Activated CD8-positive, alpha-beta memory T cell treated with anti-CD3 and anti-CD28 coated beads for 1 hour (primary cell): ENCODE measurements at places on chromosomes 5 and 9.

DNA sequence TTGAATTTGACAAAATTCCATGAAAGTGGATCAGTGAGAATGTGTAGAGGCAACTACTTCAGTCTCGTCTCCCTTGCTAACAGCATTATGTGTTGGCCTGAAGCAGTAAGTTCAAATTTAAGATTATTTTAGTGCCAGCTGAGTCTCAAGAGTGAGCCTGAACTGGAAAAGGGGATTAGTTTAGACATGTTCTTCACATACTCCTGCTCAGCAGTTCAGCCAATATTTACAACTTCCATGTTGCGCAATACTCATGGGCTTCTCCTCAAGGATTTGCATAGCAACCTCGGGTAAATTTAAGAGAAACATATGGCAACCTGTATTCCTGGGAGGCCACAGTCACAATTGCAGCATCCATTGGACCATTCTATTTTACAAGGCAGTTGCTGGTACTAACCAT is 553.8 kb downstream of the PTPRD start:
- DNase-seq: no peak

- no peak for DNase-seq
These were observed 16.3 kb upstream of the SLC12A7 start for GRCh38 chr5:1127959-1128785.

GRCh38 chr5:42991404-42992087 is 48.6 kb downstream of the ANXA2R start:
- DNase-seq: no peak

GRCh38 chr5:123486951-123487655 is 24.9 kb upstream of the CSNK1G3 start:
- DNase-seq: no peak

DNA sequence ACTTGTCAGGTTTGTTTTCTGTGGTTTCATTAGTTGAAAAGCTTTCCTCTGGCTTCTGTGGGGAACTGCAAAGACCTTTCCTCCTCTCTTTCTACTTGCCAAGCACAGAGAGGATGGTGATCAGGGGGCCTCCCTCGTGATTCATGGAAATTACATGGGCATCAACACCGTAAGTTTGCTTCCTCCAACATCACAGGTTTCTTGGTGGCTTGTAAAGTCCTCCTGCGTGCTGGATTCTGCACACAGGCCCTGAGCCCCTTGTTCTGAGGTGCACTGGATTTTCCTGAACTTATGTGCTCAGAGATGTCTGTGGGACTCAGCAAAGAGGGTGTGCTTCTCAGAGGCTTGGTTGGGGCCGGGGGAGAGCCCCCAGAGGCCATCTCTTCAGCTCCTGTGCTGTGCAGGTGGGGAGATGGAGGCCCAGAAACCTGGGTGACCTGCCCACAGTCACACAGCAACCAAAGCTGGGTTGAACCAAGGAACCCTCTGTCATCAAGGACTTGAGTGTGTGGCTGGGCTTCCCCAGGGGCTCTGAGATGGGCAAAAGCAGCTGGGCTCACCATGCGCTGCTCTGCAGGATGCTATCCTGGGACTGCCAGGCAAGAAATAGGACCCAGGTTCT is 36.5 kb downstream of the RGS3 start:
- DNase-seq: no peak

GRCh38 chr9:114310471-114311450 is 12.1 kb upstream of the ORM1 start:
- DNase-seq: no peak

GRCh38 chr5:51028394-51028793 is 354.9 kb upstream of the ISL1 start:
- no peak for DNase-seq

- no peak for DNase-seq
These were observed 1.5 kb downstream of the ZCCHC7 start for GRCh38 chr9:37121881-37122280.

DNA sequence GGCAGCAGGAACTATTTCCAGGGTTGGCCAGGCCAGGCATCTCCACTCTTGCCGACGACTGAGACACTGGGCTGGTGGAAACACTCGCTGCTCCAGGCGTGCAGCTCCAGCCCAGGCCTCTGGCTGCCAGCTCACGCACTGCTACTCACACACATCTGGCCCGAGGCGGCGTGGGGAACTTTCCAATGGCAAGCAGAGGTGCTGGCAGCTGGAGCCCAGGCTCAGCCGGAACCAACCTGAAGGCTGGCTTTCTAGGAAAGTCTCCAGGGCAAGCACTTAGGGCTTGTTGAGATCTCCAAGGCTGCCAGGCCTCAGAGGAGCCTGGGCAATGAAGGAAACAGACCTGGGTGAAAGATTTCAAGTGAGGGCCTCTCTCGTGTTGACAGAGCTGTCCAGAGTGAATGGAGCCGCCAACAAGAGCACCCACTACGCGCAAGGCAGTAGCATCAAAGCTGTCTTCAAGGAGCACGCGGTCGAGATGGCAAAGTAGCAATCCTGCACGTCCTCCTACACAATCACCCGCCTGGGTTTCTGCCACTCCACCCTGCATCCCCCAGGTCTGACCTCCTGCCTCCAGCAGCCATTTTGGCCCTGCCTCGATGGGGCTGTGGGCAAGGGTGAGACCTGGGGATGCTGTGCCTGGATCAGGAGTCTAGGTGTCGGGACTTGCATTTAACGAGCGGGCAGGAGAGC is 14.4 kb downstream of the SH3PXD2B start:
- no peak for DNase-seq

DNA sequence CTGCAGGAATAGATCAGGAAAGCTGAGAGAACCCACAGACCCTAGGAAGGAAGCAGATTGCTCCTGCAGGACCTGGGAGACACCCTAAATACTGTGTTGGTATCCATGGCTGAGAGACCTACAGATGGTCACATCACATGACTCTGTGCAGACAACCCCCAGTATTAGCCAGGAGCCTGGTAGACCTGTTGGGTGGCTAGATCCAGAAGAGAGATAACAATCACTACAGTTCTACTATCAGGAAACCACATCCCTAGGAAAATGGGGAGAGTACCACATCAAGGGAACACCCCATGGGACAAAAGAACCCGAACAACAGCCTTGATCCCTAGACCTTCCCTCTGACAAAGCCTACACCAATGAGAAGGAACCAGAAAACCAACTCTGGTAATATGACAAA is 24.2 kb upstream of the MELK start:
- no peak for DNase-seq

GRCh38 chr9:78606001-78606379 is 309.1 kb downstream of the PSAT1 start:
- no peak for DNase-seq

GRCh38 chr5:82287625-82288024 is 9.5 kb upstream of the RPS23 start:
- no peak for DNase-seq

- no peak for DNase-seq
These were observed 118.7 kb downstream of the DIRAS2 start for GRCh38 chr9:90523958-90524357.

GRCh38 chr5:165928971-165929370 is 2362.5 kb upstream of the WWC1 start:
- DNase-seq: no peak

DNA sequence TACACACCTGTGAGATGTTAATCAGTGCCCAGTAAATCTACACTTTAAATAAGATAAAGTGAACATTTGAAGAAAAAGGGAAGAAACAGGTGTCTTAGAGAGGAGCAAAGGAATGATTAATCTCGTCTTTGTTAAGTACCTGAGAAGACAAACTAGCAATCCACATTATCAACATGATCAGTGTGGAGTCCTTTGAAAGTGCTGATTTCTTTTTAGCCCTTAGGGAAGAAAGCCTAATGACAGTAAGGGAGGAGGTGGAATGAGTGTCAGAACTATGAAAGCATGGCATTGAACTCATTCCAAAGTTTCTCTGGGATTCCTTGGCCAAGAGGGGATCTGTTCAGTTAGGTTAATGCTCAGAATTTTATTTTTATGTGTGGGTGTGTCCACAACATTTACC is 1109.0 kb upstream of the ACO1 start:
- DNase-seq: no peak

DNA sequence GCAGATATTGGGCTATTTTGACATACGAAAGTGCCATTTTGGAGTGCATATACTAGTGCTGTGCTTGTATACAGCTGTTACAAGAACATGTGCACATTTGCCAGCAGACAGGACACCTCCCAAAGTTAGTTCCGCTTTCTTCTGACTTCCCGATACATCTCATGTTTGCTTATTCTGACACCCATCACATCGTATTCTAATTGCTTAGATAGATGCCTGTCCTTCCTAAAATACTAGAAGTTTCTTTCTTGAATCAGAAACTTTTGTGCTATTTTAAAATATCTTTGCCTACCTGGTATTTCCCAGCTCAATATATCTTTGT is 177.8 kb downstream of the TTLL11 start:
- DNase-seq: no peak

DNA sequence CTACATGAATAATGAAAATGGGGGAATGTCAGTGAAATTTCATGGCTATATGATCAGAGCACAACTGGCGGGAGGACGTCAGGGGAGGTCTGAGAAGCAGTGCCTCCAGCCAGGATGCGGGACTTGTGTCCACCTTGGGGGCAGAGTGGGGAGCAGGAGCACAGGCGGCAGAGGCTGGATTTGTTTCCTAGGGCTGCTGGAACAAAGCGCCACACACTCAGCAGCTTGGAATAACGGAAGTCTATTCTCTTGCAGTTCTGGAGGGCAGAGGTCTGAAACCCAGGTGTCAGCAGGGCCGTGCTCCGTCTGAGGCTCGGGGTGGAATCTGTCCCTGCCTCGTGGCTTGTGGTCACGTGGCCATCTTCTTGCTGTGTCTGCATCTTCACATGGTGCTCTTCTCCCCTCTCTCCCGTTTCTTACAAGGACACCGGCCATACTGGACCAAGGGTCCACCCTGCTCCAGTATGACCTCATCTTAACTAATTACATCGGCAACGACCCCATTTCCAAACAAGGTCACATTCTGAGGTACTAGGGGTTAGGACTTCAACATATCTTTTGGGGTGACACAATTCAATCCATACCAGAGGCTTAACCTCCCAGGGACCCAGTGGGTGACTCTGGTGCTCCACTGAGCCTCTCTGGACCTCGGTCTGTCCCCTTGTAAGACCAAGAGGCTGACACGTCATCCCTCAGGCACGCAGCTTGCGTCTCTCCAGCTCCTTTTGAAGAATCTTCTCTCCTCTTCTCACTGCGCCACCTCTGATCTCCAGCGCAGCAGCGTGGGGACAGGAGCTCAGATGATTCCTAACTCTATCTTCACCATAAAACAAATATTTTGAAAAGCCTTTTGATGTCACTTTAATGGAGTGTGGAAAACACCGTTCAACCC is 202.5 kb downstream of the CDK5RAP2 start:
- no peak for DNase-seq

- DNase-seq: no peak
These were observed 38.4 kb upstream of the BARHL1 start for GRCh38 chr9:132543960-132544359.

DNA sequence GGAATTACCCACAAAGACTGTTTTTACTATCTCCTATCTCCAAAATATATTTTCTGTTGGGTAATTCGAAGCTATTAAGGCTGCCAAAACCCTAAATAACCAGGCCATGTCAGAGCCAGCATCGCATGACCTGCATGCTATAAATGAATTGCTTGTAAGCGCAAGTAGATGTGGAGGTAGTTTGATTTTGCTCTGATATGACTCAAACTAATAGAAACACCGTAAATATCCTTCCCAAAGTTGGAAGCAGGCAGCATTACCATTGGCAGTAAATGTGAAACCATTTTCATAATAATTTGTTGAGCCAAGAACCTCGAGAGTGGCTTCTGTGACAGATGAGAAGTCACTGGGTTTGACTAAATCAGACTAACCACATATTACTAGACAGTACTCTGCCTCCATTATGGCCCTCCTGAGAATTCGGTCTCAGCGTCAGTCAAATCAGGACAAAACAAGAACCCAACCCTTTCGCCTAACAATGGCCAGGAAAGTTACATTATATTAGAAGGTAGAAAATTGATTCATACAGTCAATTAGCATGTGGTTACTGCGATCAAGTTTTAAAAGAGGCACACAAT is 289.8 kb downstream of the SPOCK1 start:
- DNase-seq: no peak

DNA sequence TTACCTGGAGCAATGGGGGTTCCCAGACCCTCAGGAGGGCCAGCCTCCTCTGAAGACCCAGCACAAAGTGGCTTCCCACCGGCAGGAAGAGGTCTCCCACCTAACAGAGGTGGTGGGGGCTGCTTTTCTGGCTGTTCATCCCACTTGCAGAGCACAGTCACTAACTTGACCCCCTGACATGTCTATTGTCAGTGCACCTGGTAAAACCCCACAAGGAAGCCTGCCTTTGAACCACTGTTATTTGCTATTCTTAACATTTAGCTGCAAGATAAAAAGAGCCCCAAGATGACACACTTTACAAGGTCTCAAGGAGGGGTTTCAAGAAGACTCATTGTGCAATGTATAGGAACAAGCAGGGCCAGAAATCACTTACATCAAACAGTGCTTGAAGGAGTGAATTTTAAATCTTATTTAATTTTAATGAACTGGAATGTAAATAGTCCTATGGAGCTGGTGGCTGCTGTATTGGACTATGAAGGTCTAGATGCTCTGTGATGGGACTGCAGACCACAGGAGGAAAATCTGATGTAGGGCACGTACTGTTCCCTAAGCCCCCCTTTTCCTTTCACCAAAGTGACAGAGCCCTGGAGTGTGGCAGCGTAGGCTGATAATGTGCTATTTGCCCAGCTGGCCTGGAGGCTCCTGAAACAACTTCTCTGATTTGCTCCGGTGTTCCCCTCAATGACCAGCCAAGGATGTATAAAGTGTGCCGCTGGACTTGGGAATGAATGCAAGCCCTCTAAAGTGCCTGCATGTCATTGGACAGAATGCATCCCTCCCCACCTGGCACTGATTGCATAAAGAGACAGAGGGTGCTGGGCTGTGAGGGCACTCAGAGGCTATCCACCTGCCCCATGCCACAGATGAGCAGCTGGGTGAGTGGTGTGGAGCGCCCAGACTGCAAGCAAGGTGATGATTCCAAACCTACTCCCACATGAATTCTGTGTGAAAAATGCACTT is 80.2 kb downstream of the PTPN3 start:
- DNase-seq: no peak

- no peak for DNase-seq
These were observed 438.0 kb upstream of the WWC1 start for GRCh38 chr5:167853421-167853820.
